ENCODE measurements at places on chromosomes 2 and 18.

DNA sequence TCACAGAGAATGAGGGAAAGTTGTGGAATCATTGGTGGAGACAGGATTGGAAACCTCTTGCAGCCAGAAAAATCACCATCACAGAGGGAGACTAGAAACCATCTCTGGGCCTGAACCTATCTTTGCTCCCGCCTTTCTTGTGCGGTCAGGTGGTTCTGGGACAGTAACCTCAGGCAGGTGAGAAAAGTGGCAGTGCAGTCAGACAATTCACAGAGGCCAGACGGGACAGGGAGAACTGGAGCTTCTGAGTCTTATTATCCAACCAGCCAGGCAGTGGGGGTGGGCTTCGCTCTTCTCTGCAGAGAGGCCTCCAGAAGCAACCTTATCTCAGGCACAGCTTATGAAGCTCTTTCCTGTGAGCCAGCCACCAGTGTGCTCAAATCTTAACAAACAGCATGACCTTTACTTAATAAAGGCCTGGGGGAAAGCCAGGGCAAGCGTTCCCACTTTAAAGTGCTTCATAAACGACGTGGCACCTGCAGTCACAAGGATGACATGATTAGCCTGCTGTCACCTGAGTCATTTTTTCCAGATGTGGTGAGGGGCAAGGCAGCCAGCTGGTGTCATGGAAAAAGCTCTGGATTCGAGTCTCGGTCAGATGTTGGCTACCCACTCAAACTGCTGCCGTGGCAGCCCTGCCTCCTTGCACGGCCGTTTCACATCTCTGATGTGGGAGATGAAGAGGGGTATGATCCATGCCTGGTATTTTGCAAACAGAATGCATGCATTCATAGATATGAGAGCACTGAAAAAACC, 109.7 kb downstream of the B3GNT2 start:
- no peak for DNase-seq

- no peak for DNase-seq
These were observed 708.5 kb upstream of the FAM98A start for GRCh38 chr2:34307636-34308035.

- DNase-seq: no peak
These were observed 318.5 kb downstream of the HRH4 start for GRCh38 chr18:24778810-24779418.

GRCh38 chr2:38146907-38147307, 71.0 kb upstream of the CYP1B1 start:
- no peak for DNase-seq

DNA sequence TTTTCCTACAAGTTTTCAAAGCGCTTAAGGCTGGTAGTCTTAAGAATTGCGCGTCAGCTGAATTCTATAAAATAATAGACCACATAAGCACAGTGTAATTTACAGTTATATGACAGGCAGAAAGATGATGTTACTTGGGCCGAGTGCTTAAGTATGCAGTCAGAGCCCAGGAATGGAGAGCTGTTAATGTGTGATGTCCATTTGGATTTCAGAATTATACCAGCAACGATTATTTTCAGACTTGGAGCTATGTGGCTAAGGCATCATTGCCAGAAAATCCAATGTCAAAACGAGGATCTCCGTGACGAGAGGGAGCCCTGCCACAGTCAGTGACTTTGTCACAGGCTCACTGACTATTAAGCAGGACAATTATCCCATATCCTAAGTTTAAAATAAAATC, 3.4 kb downstream of the KLF7 start:
- DNase-seq: no peak

DNA sequence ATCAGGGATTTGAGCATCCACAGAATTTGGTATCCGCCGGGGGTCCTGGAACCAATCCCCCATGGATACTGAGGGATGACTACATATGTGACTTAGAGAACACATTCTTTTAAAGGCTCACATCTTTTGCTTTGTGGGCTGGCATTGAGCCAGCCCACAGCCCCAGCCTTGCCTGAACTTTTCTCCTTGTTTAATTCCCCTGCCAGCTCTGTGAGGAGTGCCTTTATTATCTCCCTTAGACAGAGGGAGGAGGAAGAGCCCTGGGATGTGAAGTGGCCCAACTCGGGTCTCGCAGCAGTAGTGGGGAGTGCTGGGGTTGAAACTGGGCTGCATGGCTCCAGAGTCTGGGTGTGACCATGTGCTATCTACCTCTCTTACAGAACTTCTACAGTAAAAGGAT, 7.6 kb downstream of the TTC39C start:
- DNase-seq: no peak

DNA sequence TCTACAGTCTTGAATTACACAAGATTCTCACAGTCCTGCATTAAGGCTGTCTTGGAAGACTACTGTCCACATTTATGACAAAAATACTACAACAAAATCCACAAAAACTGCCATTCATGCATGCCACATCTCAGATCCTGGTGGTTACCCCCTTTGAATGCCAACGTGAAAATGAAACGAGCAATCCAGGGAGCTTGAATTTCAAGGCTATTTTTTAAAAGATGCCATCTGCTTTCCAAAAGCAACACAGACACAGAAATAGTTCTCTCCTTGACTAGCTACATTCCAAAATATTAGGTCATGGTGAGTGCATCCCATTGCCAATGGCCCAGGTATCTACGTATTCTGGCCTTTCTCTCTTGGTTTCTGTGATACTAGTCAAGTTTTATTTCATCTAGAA, 36.3 kb downstream of the IRS1 start:
- DNase-seq: no peak

DNA sequence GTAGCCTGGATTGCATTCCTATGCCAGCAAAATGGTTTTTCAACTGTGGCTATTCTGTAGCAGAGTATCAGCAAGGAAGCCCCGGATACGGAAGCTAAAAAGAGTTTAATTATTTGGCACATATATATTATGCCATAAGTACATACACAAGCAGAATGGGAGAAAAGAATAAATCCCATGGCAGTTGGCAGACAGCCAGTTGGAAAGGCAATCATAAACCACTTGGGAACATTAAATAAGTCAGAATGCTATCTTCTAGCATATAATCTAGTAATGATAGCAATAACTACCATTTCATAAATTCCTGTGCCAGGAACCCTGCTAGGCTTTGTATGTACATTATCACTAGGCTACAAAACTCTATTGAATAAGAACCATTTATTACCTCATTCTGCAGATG, 26.0 kb downstream of the GALNT5 start:
- no peak for DNase-seq

GRCh38 chr2:208049006-208049405, 23.7 kb upstream of the PLEKHM3 start:
- DNase-seq: no peak

DNA sequence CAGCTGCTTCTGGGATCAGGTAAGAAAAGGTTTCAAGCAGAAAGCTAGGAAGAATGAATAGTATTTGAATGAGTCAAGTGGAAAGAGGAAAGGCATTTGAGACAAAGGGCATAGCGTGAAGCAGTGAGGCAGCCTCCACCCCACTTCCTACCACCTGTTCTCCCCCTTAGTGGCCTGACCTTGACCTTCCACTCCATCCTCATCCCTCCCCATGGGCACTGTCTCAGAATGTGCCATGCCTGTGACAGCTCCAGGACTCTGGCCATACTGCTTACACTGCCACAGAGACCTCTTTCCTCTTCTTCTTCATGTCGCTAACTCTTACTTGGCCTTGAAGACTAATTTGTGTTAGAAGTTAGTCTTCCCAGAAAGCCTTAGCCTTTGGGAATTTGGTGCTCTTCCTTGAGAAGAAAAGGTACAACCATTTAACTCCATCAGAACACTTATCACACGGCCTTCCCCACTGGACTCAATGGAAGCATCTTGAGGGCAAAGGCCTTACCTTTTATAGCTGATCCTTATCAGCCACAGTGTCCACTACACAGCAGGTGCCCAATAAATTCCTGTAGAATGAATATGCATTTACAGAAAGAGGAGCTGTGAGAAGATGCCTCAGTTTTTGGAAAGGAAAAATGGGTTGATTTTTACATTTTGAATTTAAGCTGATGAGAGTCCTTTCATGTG, 15.2 kb upstream of the NOSTRIN start:
- no peak for DNase-seq

DNA sequence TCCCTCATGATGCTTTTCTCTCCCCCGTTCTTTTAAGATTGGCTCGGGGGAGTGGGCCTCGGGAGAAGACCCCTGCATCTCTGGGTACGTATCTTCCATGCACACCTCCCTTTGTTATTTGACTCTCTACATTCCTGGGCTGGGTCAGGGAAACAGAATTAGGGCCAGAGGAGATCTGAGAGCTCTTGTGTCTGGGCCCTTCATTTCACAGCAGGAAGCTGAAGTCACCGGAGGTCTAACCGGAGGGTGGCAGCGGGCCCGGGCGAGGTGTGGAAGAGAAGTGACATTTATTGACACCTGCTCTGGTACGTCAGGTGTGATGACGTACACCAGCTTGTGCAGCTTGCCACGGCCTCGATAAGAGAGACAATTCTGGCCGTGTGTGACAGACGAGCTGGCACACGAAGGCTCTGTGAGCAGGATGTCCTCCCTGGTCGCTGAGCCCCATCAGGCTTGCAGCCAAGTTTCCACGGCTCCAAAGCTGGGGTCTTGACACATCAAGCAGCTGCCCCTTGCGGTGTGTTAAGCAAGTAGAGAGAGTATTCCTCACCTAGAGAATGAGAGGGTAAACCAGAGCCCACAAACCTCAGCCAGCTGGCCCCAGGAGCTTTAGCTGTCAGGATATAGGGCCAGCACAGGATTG, 30.4 kb downstream of the TOGARAM2 start:
- DNase-seq: peak; percentile 98

- no peak for DNase-seq
These were observed 2.8 kb upstream of the PCGF1 start for GRCh38 chr2:74510272-74510671.

GRCh38 chr2:102061962-102062795, 70.4 kb downstream of the IL1R2 start:
- peak; percentile 51 for DNase-seq

DNA sequence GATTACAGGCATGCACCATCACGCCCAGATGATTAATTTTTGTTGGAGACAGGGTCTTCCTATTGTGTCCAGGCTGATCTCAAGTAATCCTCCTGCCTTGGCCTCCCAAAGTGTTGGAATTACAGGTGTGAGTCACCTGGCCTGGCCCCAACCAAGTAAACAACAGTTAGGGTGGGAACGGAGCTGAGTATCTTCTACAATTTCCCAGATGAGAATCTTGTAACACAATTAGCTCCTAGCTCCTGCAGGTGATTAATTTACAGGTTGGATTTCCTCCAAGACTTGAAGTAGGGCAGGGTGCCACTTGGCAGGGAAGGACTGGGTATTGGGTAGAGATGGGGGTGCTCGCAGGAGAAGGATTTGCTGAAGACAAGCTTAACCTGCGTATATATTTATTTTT, 17.8 kb downstream of the NLRC4 start:
- no peak for DNase-seq

DNA sequence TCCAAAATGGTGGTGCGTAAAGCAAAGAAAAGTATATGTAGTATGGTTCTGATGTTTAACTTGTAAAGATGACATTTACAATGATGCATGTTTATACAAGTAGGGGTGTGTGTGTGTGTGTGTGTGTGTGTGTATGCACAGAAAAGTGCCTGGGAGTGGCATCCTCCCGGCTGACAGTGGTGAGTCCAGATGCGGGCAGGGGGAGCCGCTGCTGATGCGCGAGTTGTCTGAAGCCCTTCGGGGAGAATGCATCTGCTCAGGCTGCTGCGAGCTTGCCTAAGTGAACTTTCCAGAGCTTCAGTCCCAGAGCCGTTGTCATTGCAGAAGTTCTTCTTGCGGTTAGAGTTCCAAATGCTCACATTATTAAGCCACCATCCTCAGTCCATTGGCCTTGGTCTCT, 429.7 kb upstream of the HS6ST1 start:
- no peak for DNase-seq

GRCh38 chr18:55396267-55396905, 191.6 kb downstream of the TCF4 start:
- no peak for DNase-seq

GRCh38 chr2:58107803-58108710, 61.5 kb downstream of the VRK2 start:
- DNase-seq: no peak

GRCh38 chr18:40678318-40678717, 1276.7 kb upstream of the PIK3C3 start:
- DNase-seq: no peak

DNA sequence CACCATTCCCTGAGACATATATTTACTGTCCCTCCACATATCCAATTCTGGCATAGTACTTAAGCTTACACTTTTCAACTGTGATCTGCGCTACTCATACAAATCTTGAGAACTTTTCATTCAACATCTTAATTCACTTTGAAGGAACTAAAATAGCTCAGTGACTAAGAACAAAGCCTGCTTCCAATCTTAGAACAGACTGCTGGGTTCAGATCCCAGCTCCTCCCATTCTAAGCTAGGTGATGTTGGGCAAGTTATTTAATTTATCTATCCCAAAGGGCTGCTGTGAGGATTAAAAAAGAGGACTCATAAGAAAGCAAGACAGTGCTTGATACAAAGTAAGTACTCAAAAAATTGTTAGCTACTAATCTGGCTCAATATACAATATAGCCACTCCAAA, 57.9 kb downstream of the UGP2 start:
- DNase-seq: no peak

DNA sequence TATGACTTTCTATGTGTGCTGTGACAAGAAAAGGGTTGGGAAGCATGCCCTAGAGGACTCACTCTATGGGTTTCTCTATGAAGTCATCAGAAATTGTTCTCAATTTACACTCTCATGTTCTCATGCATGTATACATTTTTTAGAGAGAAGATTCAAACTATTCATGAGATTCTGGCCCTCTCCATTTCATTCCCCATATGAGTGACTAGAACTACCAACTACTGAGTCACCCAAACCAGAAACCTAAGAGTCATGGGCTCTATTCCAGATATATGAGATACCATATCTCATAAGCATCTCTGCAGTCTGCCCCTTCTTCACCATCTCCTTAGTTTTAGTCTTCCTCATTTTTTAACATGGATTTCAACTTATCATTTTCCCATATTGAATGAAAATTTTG, 87.7 kb downstream of the EXOC6B start:
- DNase-seq: no peak

GRCh38 chr2:177352441-177353186, 40.0 kb upstream of the AGPS start:
- no peak for DNase-seq

- no peak for DNase-seq
These were observed 233.4 kb downstream of the SOCS6 start for GRCh38 chr18:70522183-70522680.

DNA sequence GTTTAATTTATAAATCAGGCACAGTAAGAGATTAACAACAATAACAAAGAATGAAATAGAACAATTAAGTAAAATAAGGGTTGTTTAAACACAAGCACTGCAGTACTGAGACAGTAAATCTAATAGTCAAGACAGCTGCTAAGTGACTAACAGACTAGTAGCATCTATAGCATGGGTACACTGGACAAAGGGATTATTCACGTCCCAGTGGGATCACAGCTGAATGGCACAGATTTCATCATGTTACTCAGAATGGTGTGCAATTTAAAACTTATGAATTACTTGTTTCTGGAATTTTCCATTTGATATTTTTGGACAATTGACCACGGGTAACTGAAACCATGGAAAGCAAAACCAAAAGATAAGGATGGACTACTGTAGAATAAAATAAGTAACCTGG, 161.9 kb upstream of the DAPL1 start:
- DNase-seq: no peak

GRCh38 chr18:45255197-45255890, 359.9 kb upstream of the SLC14A2 start:
- DNase-seq: no peak
